ENCODE measurements at places on chromosomes 4 and X.

- DNase-seq = no peak
Observed at GRCh38 chrX:37896511-37896890, 49.1 kb upstream of the DYNLT3 start.

GRCh38 chr4:48180234-48180633 lies 46.2 kb upstream of the TXK start:
- no peak for DNase-seq

- DNase-seq = no peak
Observed at GRCh38 chr4:71729856-71730255, 54.0 kb downstream of the GC start.

DNA sequence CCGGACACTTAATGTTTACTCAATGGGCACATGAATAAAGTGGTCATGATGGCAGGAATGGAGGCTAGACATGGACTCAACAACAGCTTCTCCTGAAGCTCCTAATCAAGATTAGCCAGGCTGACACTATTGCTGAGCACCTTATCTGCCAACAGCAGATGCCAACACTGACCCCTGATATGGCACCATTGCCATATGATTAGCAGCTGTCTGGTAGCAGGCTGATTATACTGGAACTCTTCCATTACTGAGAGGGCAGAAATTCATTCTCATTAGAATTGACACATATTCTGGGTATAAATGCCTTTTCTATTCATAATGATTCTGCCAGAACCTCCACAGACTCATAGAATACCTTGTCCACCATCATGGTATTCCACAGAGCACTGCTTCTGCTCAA lies 18.4 kb upstream of the AFF1 start:
- DNase-seq = no peak

DNA sequence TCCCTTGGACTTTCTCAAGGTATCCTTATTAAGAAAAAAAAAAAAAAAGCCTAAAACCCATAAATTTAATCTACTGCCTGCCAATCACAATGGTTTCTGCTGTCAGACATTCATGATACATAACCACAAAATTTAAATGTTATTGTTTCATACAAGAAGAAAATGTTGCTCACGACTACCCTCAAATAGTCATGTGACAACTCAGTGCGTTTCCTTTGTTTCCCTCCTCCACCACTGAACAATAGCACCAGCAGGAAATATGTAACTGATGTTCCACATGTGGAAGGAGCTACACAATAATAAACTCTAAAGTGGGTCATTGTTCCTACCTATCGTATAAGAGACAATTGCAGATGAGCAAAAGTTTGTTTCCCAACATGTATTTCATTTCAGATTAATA lies 244.1 kb upstream of the EDNRA start:
- no peak for DNase-seq
